CD8-positive, alpha-beta memory T cell (primary cell): ENCODE measurements at places on chromosomes 2 and 18.

DNA sequence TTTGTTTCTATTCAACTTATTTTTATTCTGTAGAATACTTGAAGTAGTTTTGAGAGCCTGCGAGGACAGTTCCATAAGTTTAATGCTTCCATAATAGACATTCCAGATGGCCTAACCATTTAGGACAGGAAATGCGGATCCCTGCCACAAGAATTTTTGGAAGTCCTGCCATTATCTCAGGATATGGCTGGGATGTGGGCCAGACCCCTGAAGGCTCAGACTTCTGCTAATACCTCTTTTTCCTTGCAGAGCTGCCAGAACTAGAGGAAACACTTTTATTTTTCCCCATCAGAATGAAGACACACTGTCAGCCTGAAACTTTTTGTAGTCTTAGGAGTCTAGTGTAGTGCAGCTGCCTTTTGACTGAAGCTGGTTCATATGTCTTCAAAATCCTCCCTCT, 806.5 kb downstream of the TDRD15 start:
- H3K27ac ChIP-seq, result no peak overlapping the region
- no peak overlapping the region for H3K4me3 ChIP-seq
- DNase-seq, result no peak
- no peaks in the 10 kb centered on the region for H3K36me3 ChIP-seq
- no peaks in the 10 kb centered on the region for H3K27me3 ChIP-seq
- H3K4me1 ChIP-seq, result no peaks in the 10 kb centered on the region

- no peak for DNase-seq
- no peaks in the 10 kb centered on the region for H3K4me1 ChIP-seq
- H3K27me3 ChIP-seq, result peaks cover 7% of the 10 kb centered on the region
- no peak overlapping the region for H3K27ac ChIP-seq
- H3K4me3 ChIP-seq, result no peak overlapping the region
- H3K36me3 ChIP-seq, result no peaks in the 10 kb centered on the region
These were observed 16.4 kb upstream of the CYP1B1 start for GRCh38 chr2:38092196-38092902.

DNA sequence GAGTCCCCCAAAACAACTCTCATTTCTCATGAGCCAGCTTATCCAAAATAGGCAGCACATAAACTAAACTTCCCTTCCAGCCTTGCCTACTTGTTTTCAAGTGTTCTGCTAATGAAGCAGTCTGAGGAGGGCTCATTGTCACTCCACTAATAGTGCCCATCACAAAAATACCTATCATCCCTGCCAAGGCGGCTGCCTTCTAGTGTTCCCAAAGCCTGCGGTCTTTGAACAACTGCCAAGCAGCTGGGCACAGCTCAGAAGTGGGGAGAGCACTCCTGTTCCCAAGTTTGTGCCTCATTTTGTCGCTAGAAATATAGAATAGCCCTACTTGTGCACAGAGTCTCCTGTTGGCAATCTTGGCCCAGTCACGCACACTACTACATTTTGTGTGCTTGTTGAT, 50.3 kb downstream of the DTNA start:
- no peaks in the 10 kb centered on the region for H3K27me3 ChIP-seq
- H3K4me3 ChIP-seq, result no peak overlapping the region
- no peak for DNase-seq
- H3K4me1 ChIP-seq, result no peaks in the 10 kb centered on the region
- H3K36me3 ChIP-seq, result no peaks in the 10 kb centered on the region
- H3K27ac ChIP-seq, result no peak overlapping the region

DNA sequence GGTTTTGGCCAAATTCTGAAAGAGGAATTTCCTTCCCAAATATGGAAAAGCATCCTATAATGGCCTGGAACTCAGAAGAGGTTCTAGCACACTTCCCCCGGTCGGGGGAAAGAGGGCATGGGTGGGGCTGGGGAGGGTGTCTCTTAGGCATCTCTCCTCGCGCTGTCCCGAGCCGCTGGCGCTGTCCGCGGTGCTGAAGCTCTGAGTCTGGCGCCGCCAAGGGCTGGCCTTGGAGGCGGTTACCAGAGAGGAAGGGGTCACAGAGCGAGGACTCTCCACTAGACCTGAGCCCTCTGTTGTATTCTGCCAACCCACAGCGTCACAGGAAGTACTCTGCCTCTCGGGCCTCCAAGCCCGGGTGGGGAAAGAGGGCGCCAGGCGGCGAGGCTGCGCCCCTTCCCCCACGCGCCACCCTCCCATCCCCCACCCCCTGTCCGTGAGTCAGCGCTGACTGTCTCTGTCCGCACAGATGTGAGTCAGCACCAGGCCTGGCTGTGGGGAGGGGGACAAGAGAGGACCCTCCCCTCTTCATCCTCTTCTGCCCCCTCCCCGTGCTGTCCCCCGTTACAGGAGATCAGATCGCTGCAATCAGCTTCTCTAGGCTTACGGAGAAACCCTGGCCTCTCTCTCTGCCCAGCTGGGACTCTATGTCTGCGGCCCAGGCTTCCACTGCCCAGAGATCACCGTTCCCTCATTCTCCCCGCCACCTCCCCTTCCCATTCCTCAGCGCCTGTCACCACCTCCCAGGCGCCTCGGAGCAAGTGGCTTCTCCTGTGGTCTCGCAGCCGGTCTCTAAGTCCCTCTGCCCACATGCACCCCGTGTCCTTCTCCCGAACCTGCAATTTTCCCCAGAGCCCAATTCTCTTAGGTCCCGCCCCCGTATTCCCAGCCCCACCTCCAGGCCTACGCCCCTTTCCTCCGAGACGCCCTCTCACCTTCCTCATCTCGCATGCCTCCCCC, 779 bp downstream of the PTPRN start:
- no peak overlapping the region for H3K4me3 ChIP-seq
- H3K27ac ChIP-seq, result no peak overlapping the region
- H3K27me3 ChIP-seq, result peaks cover 28% of the 10 kb centered on the region
- H3K36me3 ChIP-seq, result no peaks in the 10 kb centered on the region

- peaks cover 23% of the 10 kb centered on the region for H3K4me1 ChIP-seq
- H3K4me3 ChIP-seq, result no peak overlapping the region
- no peak for DNase-seq
- no peak overlapping the region for H3K27ac ChIP-seq
These were observed 25.9 kb downstream of the PSTPIP2 start for GRCh38 chr18:46046126-46046525.

DNA sequence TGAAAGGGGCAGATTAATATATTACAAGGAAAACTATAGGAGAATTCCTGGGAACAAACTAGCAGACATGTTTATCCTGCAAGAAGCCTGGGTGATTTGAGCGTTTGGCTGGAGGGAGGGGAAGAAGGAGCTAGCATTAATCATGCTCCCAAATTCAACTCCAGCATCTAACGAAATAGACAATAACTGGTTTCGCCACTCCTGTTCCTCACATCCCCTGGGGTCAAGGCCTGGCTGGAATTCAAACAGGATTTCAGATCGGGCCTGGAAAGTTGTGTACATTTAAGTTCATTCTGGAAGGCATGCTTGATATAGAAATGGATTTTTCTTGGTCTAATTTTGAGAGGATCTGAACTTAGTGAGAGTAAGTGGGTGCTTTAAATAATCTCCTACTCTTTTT, 126.1 kb upstream of the CTAGE1 start:
- no peak for DNase-seq
- no peaks in the 10 kb centered on the region for H3K4me1 ChIP-seq
- no peaks in the 10 kb centered on the region for H3K27me3 ChIP-seq
- H3K4me3 ChIP-seq, result no peak overlapping the region
- H3K36me3 ChIP-seq, result no peaks in the 10 kb centered on the region

DNA sequence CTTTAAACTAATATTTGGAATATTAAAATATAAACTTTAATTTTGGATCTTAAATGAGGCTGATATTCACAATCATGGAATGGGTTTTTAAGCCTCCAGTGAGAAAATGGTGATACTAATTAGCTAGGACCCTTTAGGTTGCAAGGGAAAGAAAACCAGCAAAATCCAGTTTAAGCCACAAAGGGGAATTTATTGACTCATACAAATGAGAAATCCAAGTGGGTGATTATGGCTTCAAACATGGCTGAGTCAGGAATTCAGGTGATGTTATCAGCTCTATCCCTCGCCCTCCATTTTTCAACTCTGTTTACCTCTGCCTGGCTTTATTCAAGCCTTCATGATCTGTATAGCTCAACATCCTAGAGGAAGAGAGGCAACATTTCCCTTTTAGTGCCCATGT, 75.3 kb upstream of the DLX2 start:
- H3K27ac ChIP-seq, result no peak overlapping the region
- H3K4me3 ChIP-seq, result no peak overlapping the region
- peaks cover 20% of the 10 kb centered on the region for H3K4me1 ChIP-seq
- H3K27me3 ChIP-seq, result no peaks in the 10 kb centered on the region
- H3K36me3 ChIP-seq, result no peaks in the 10 kb centered on the region

DNA sequence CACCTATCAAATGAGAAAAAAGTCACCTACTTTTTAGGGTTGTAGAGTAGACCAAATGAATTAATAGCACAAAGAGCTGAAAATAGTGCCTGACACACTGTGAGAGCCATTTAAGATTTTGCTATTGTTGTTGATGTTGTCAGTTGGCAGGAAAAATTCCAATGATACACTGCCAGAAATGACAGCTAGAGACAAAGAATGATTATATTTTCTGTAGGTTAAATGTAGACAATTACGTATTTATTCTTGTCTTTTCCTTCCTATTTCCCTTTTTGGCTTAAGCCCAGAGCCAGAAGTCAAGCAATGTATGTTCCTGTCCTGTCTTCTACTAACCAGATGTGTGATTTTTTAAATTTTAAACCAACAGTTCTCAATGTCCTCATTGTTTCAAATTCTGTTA, 17.2 kb downstream of the NRXN1 start:
- no peak overlapping the region for H3K4me3 ChIP-seq
- H3K36me3 ChIP-seq, result no peaks in the 10 kb centered on the region
- no peaks in the 10 kb centered on the region for H3K27me3 ChIP-seq
- H3K27ac ChIP-seq, result no peak overlapping the region

- H3K4me1 ChIP-seq, result no peaks in the 10 kb centered on the region
- no peaks in the 10 kb centered on the region for H3K36me3 ChIP-seq
- no peak overlapping the region for H3K27ac ChIP-seq
- no peaks in the 10 kb centered on the region for H3K27me3 ChIP-seq
- no peak overlapping the region for H3K4me3 ChIP-seq
These were observed 221.5 kb upstream of the LYPD1 start for GRCh38 chr2:132891498-132891897.

- H3K36me3 ChIP-seq, result no peaks in the 10 kb centered on the region
- no peak for DNase-seq
- no peak overlapping the region for H3K27ac ChIP-seq
- H3K27me3 ChIP-seq, result no peaks in the 10 kb centered on the region
These were observed 174.5 kb upstream of the ZEB2 start for GRCh38 chr2:144694456-144694855.

GRCh38 chr18:28267878-28268625, 91.1 kb upstream of the CDH2 start:
- H3K4me3 ChIP-seq, result no peak overlapping the region
- no peaks in the 10 kb centered on the region for H3K27me3 ChIP-seq
- DNase-seq, result no peak
- no peak overlapping the region for H3K27ac ChIP-seq

GRCh38 chr2:108835040-108835439, 48.5 kb downstream of the CCDC138 start:
- no peak overlapping the region for H3K4me3 ChIP-seq
- no peaks in the 10 kb centered on the region for H3K27me3 ChIP-seq
- no peaks in the 10 kb centered on the region for H3K36me3 ChIP-seq
- no peak overlapping the region for H3K27ac ChIP-seq
- peaks cover 8% of the 10 kb centered on the region for H3K4me1 ChIP-seq
- no peak for DNase-seq

DNA sequence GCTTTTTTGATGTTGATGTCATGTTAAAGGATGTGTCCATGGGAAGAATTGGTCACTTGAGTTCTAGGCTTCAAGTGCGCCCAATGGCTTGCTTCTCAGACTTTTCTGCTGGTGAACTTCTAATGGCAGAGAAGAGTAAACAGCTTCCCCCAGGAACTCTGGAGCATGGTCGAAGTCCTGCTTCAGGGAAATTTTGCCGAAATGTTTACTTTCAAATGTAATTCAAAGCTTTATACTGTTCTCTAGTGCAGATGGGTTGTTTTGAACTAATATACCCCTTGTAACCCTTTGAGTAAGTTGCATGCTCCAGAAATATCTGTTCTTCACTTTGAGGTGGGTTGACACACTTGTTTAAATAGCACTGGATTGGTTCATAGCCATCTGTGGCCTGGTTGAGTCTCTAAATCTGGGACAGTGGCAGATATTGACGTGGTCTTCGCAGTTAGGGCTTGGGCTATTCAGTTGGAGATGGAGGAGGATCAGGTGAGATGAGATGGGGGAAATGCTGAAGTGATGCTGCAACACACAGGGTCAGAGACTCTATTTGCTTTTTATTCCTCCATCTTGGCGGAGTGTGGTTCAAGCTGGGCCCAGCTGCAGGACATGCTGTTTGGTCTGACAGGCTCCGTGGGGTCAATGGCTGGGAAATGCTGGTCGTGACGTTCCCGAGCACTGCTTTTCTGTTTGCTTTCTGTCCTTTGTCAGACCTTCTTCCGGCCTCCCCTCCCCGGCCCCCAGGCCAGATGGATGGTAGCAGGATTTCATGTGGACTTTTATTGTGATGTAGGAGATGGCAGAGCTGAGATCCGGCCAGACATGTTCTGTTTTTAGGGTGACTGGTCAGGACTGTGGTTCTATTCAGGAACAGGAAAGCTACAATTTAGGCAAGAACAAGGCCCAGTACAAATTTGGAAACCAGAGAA, 35.9 kb downstream of the MYO1B start:
- no peaks in the 10 kb centered on the region for H3K4me1 ChIP-seq
- no peaks in the 10 kb centered on the region for H3K27me3 ChIP-seq
- no peak overlapping the region for H3K4me3 ChIP-seq
- DNase-seq, result no peak

- no peaks in the 10 kb centered on the region for H3K4me1 ChIP-seq
- H3K36me3 ChIP-seq, result no peaks in the 10 kb centered on the region
- H3K4me3 ChIP-seq, result no peak overlapping the region
- H3K27ac ChIP-seq, result no peak overlapping the region
- no peaks in the 10 kb centered on the region for H3K27me3 ChIP-seq
- DNase-seq, result no peak
These were observed 538.3 kb upstream of the CDH2 start for GRCh38 chr18:28715206-28715605.

GRCh38 chr18:54957296-54957832, 1.9 kb downstream of the CCDC68 start:
- H3K27ac ChIP-seq, result no peak overlapping the region
- H3K27me3 ChIP-seq, result peaks cover 5% of the 10 kb centered on the region
- H3K4me3 ChIP-seq, result no peak overlapping the region
- no peak for DNase-seq
- no peaks in the 10 kb centered on the region for H3K4me1 ChIP-seq
- no peaks in the 10 kb centered on the region for H3K36me3 ChIP-seq

GRCh38 chr2:160060297-160060696, 2.1 kb downstream of the PLA2R1 start:
- no peak overlapping the region for H3K4me3 ChIP-seq
- no peaks in the 10 kb centered on the region for H3K4me1 ChIP-seq
- H3K36me3 ChIP-seq, result no peaks in the 10 kb centered on the region
